Activated effector memory CD4-positive, alpha-beta T cell treated with anti-CD3 and anti-CD28 coated beads, Interleukin-2, amount 50 U/mL, for 16 hours (primary cell): ENCODE measurements at places on chromosomes 16 and 17.

DNA sequence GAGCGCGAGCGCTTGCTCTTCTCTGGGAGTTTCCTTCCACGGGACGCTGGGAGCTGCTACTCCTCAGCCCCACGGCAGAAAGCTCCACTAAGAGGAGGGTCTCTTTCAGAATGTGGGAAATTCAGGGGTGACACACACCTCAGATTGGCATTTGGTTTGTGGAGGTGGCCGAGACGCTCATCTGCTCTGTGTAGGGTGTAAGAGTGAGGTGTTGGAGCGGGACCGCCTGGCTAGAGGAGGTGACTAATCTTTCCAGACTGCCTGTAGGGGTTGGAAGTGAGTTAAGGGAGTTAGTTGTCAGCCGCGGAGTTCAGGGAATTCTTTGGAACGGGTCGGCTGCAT lies 735 bp downstream of the PSMD11 start:
- DNase-seq: peak; percentile 80

DNA sequence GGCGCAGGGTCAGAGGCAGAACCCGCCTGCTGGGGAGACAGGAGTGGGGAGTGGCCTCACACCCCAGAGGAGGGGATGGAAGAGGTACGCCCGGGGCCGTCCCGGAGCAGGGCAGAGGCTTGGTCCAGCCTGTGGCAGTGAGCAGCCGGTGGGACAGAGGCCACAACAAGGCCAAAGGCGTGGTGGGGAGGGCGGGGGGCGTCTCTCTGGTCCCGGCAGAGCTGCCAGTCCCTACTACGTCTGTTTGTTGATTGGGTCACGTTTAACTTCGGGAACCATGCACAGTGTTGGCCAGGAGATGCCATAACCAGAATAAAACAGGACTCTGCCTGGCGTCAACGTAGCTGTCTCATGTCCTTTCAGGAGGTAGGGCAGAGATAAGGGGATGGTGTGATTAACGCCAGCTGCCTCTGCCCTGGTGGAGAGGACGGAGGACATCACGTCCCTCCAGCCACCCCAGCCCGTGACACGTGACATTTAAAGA lies 192.8 kb downstream of the BANP start:
- DNase-seq: no peak

GRCh38 chr17:17815436-17816200 lies 21.2 kb downstream of the SREBF1 start:
- DNase-seq: no peak

DNA sequence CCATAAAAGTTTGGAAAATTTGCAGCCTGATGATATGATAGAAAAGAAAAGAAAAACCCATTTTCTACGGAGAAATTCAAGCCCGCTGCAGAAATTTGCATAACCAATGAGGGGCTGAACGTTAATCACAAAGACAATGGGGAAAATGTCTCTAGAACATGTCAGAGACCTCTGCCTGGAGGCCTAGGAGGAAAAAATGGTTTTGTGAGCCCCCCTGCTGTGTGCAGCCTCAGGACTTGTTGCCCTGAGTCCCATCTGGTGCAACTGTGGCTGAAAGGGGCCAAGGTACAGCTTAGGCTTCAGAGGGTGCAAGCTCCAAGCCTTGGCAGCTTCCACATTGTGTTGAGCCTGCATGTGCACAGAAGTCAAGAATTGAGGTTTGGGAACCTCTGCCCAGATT lies 1267.4 kb upstream of the GOT2 start:
- DNase-seq: no peak

DNA sequence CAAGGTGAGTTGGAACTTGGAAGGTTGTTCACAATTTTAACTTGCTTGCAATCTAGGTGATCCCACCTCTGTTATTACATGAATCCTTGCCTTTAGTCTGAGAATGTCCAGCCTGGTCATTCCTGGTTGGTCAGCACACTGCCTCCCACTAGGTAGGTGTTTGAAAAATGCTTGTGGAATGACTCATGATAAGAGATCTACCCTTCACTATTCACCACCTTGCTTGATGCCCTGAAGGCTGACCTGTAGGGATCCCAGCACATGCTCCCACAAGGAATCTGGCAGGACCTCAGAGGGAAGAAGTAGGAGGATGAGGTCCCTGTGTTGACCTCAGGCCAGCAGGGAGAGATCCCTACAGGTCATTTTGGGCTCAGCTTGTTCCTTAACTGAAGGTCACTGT lies 30.2 kb upstream of the ABCA3 start:
- no peak for DNase-seq

DNA sequence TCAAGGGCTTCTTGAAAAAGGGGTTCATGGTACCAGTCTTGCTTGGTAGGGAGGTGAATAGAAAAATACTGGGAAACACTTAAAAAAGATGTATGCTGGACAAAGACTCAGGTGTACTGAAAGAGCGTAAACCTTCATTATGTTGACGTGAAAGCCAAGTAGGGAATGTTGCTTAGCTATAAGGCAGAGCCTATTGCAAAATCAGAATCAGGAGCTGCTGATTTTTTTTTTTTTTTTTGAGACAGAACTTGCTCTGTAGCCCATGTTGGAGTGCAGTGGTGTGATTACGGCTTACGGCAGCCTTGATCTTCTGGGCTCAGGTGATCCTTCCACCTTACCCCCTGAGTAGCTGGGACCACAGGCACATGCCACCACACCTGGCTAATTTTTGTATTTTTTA lies 3.9 kb downstream of the TMEM94 start:
- DNase-seq: no peak

DNA sequence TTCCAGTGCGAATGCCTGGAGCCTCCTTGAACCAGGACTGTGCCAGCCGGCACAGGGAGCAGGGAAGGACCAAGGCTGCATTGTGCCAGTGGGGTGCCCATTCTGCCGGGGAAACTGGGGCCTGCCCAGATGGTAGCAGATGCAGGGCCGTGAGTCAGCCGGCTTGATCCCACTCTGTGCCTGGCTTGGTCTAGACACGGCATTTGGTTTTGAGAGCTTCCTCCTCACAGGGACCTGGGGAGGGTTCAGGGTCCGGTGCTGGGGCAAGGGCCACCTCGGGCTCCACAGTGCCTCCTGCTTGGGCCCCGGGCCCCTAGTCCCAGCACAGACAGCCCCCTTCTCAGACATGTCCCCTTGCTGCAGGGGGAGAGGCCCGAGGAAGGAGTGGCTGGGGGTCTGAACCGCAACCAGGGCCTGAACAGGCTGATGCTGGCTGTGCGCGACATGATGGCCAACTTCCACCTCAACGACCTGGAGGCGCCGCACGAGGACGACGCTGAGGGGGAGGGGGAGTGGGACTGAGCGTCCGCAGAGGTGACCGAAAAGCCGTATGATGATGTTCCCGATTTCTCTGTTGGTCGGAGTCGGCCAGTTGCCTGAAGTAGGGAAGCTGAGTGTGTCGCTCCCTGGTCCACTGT lies 7.8 kb upstream of the MC1R start:
- DNase-seq: no peak

DNA sequence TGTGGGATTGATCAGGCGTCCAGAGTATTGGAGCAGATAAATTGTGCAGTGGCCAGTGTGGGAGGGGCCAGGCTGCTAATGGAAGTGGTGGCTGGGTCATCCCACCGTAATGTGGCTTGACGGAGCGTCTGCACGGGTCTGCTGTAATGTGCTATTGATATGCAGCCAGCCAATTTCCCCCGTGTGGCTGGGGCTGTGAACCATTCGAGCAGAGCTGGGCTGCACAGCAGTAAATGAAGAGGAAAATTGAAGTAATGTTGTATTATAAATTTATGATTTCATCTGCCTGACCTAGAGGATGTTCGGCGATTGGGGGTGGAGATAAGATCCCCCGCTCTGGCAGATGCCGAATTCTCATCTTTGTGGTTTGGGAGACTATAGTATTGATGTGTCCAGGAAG lies 121.5 kb downstream of the CCDC182 start:
- DNase-seq: no peak
